ENCODE measurements at places on chromosomes 12 and 14.
A peak's percentile ranks its signal among the peaks of the same experiment; 100 is the strongest.

DNA sequence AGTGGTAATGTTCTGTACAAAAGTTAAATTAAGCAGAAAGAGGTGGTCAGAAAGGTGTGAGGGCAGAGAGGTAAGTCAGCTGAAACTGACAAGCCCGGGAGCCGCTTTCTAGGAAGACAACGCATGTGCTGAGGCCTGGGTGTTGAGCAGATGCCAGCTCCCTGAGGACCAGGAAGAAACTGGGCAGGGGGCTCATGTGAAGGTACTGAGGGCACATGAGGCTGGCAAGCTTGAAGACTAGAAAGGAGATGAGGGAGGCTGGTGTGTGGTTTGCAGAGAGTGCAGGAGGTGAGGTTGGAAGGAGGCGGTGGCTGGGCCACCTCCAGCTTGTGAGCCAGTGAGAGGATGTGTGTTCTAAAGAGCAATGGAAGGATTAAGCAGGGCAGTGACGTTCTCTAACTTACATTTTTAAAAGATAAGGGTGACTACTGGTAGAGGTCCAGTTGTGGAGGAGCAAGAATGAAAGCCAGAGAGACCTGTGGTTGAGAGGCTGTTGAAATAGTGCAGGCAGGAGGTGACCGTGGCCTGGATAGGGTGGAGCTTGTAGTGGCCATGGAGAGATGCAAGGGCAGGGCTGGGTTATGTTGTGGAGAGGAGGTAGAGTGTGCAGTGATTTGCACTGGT lies 29.1 kb downstream of the ZNF664 start:
- DNase-seq, result no peak

GRCh38 chr12:41772478-41772877 lies 372.2 kb downstream of the GXYLT1 start:
- DNase-seq, result no peak

DNA sequence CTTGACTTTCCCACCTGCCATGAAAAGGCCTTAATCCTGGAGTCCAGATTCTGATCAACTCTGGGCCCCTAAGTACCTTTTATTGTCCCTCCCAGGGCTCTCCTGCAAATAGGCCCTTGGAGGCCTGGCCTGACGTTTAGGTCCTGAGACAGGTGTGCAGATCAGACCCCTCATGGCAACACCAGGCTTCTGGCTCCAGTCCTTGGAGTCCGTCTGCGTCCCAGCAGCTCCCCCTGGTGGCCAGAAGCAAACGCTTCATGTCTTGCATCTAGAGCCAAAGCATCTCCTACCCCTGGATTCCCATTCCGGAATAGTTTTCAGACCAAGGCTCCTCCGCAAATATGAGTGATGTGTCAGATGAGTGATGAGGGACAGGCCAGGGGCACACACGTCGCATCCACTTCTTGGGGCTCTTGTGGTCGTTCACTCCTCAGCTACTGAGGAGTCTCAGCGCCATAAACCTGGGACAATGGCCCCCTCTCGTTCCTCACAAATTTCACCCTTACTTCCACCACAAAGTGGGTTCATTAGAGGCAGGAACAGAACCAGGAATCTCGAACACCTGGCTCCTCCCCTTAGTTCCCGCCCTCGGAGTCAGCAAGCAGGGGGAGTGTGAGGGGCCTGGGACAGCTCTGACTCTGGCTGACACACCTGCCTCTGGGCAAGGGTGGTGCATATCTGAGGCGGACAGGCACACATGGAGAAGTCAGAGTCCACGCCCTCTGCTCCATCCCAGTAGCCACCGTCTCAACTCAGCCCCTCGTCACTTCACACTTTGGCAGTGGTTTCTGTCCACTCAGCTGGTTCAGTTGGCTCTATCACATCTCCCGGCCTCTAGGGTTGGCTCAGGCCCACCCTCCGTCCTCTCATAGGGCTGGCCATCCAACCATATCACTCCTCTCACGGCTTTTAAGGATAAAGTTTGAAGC lies 77.9 kb upstream of the PWP1 start:
- peak; percentile 81 for DNase-seq

DNA sequence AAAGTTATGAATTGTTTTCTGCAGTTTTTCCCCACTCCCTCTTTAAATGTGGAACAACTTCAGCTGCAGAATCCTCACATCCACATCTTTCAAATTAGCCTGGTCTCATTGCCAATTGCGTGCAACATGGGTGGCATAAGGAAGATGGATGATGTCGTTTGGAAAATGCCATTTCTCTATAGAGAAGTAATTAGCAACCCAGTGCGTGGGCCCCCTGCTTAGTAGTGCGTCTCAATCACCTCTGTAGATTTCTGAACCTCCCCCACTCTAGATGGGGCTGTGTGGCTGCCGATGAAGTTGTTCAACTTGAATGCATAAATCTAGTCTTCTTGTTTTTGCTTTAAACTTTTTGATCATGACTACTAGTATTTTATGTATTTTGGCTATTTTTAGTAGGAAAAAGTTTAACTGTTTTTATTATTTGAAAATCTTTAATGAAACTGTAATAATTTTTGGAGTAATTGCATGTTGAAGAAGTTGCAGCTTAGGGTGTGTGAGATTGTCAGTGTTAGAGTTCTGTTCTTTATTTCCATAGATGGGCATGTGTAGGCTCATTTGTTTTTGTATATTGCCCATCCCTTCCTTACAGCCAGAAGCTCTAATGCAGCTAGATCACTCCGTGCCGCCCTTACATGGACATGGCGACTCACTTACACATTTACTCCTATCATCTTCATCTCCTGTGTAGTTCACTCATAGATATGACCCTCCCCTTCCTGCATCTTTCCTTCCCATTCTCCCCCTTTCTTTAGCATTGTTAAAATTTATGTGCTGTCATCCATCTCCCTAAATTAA lies 358.2 kb downstream of the DIO2 start:
- DNase-seq, result no peak

- no peak for DNase-seq
Observed at GRCh38 chr12:48420039-48420775, 52.2 kb upstream of the ANP32D start.

DNA sequence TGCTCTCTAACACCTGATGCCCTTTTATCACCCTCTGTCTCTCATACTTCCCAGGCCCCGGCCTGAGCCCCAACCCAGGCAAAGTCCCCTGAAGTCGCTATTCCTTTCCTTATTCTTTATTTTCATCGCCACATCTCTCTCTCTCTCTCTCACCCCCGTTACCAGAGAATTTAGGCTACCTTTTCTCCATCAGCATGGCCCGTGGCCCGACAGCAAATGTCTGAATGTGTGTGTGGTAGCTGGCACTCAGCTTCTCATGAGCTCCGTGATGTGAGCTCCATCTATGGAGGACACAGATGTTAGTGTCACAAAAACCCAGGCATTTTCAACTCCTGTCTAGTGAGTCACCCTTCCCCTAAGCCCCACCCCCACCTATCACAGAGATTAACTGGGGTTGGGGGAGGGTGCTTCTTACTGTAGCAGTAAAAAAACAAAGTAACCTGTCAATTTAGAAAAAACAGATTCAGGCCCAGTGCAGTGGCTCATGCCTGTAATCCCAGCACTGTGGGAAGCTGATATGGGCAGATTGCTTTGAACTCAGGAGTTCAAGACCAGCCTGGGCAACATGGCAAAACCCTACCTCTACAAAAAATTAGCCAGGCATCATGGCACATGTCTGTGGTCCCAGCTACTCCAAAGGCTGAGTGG lies 53.8 kb downstream of the VCPKMT start:
- peak; percentile 36 for DNase-seq

- no peak for DNase-seq
Observed at GRCh38 chr12:24698972-24699371, 249.9 kb downstream of the BCAT1 start.

GRCh38 chr14:23385642-23386265 lies 8.9 kb downstream of the CMTM5 start:
- no peak for DNase-seq

GRCh38 chr12:117096501-117097042 lies 2.6 kb downstream of the TESC start:
- no peak for DNase-seq

Measured in NAMALWA (cell line).